Glomerular endothelial cell (primary cell): ENCODE measurements at places on chromosomes 7 and 10.

- DNase-seq: no peak
Measured at GRCh38 chr7:36979810-36980248, 255.5 kb upstream of the AOAH start.

GRCh38 chr7:17325364-17325763 is 26.9 kb downstream of the AHR start:
- DNase-seq: no peak

DNA sequence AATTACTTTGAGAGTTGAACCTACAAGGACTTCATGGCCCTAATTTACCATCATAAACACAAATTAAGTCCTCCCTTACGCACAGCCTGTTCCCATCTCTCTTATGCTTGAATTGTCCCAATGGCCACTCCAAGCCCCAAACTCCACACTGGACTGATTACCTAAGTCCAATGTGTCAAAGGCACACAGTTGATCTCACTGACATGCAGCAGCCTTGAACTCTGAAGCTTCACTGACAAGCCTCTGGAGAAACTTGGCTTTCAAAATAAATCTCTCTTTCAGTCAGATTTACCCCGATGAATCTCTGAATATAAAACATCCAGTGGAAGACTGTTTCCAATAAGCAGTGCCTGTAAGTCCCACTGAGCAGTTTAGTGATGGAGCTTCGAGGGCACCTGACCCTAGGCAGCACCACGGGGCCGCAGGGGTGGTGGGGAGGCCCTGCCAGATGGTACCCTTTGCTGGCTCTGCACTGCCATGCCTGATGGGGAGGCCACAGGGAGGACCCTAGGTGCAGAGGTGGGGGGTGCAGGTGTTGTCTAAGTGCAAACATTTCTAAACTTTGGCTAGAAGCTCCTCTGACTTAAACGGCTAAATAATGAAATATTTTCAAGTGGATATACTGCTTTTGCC is 3.3 kb upstream of the MAT1A start:
- no peak for DNase-seq

- DNase-seq: no peak
Measured at GRCh38 chr7:46990761-46991160, 591.1 kb downstream of the TNS3 start.

DNA sequence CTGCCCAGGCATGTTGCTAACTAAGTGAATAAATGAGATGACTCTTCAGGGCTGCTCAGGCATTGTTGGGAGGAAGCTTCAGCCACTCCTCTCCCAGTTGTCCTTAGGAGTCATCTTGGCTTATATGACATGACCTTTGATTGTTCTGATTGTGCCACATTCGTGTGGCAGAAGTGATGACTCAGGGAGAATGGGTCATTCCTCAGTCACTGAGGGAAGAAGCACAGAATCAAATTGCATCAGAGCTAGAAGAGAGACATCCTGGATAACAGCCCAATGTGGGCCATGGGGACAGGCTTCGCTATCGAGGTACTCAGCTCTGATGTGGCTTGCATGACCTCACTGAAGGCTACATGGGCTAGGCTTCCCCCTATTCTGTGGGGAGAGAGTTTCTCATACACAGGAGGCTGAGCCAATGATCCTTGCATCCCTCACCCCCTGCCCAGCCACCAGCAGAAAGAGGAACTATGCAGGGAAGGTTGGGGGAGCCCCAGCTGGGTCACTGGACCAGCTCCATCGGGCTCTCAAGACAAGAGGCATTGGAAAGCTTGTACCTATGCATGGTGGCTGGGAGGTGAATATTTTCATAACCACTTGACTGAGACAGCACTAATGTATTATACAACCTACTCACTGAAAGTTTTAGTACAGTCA is 6.0 kb upstream of the HMX3 start:
- no peak for DNase-seq

- no peak for DNase-seq
Measured at GRCh38 chr7:22666732-22667131, 60.3 kb upstream of the IL6 start.

- no peak for DNase-seq
Measured at GRCh38 chr7:88398459-88398858, 91.8 kb upstream of the STEAP4 start.

DNA sequence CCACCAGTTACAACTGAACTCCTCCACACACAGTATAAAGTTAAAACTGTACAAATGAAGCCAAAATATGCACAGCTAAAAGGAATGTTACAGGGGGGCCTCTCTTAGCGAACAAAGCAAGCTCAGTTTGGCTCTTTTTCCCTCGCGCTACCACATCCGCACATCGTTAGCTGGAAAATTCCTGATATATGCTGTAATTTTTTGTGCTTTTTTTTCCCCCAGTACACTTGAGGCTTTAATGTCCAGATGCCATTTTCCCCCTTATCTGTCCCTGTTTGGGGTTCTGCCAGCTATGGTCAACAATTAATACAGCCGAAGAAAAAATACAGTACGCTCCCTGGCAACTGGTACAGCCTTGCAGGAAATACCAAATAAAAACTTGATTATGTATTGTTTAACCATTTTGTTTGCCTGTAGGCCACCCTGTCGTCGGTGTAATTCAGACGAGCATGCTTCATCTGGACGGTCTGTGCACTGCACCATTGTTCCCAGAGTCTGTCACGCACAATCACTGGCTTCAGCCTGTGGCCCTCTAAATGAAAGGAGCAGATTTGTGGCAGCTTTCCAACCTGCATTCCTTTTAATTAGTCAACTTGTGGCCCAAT is 108.1 kb upstream of the FAM133B start:
- DNase-seq: peak; percentile 87

DNA sequence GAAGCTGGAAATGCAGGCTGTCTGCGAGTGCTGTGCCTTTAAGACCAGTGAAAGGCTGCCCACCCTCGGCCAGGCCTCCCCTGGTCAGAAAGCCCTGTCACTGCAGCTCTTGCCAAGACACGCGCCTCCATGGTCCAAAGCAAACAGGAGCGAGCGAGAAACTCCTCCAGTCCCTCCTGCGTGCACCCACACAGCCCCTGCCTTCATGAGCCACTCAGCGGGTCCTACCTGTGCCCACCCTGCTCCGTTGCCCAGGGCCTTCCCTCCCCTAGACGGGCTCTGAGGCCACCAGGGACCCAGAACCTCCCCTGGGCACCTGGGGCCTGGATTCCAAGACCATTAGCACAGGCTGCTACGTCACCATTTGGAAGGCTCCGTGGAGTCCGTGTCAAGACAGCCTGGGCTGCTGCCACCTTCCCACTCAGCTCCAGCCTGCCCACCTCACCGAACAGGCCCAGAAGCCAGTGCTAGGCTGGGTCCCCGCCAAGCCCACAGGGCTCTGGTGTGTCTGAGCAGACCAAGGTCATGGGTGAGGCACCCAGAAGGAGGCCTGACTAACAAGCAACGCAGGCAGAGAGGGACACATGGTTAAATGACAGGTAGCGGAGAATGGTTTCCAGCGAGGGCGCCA is 144.5 kb downstream of the NEURL1 start:
- DNase-seq: no peak

DNA sequence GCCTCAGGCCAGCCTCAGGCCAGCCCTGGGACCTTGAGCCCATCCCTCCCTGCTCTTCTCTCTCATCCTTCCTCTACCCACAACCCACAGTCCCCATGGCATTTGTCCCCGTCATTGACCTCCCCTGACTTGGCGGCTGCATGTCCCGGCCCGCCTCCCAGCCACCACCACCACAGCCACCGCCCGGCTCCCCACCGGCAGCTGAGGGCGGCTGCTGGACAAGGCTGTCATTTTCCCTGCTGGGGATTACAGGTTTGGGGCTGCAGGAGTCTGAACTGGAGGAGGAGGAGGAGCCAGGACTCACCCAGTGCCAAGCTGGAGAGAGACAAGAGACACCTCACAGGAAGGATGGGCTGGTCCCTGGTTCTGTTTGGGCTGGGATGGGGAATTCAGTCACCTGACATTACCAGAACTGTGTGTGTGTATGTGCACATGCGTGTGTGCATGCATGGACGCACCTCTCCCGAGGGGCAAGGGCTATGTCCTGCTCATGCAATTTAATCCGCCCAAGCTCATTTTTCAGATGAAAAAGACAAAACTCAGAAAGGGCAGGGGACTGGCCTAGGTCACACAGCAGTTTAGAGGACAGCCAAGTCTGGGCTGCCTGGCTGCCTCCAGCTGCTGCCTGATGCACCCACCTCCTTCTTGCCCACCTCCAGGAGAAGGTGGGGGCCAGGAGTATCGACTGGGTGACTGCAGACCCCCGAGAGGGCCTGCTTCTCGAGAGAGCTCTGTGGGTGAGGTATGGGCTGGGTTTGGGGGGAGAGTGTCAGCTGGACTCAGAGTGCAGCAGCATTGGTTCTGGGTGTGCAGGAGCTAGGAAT is 113.1 kb downstream of the ZMIZ1 start:
- no peak for DNase-seq

- no peak for DNase-seq
Measured at GRCh38 chr7:24812305-24812945, 55.2 kb upstream of the GSDME start.

GRCh38 chr7:153091477-153091876 is 331.9 kb downstream of the ACTR3B start:
- DNase-seq: no peak

GRCh38 chr7:42359946-42360345 is 122.9 kb upstream of the GLI3 start:
- no peak for DNase-seq

DNA sequence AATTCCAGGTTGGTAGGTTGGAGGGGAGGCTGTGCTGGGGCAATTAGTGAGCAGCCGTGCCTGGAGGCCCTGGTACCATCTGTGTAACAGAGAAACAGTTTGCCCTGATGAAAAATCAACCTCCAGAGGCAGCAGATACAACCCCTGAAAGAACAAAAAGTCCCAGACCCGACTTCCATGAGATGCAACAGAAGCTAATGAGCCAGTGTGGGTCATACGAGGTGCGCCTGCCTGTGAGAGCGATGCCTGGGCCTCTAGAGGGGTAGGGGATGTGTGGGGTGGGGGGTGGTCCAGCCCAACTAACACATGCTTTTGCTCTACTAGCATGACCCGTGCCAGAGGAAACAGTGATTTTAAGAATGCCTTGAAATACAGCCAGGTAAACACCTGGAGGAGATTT is 39.3 kb downstream of the CELF2 start:
- DNase-seq: no peak

DNA sequence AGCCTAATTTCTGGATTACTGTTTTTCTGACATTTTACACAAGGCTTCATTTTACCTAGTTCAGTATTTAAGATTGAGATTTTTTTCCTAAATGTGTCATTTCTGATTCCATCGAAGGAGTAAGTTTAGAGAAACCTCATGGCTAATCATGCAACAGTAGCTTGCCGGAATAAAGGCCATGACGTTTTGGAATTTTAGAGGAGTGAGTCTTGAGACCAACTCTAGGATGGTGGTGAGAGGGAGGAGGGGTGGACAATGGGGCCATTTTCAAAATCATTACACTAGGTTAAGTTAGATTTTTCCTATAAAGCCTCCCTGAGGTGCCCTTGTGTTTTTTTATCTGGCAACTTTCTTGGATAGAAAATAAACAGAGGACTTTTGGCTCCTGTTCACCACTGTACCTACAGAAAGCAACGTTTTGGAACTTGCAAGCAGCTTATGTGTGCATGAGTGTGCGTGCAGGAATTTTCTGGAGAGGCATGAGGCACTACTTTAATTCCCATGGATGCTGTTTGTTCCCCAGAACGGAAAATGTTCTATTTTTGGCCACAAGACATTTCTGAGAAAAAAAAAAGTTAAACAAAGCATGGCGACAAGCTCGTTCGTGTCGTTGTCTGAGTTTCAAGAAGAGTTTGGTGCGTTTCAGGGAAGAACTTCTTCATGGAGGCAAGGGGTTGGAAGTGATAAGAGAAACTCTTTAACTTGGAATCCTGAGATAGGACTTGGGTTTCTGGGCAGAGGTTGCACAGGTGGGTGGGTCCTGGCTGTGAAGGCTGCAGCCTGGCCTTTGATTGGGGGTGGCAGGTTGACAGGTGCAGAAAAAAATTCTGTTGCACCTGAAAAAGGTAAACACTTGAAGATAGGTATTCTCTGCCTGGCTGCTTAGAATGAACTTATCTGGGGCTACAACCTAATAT is 178.1 kb downstream of the PTEN start:
- no peak for DNase-seq

DNA sequence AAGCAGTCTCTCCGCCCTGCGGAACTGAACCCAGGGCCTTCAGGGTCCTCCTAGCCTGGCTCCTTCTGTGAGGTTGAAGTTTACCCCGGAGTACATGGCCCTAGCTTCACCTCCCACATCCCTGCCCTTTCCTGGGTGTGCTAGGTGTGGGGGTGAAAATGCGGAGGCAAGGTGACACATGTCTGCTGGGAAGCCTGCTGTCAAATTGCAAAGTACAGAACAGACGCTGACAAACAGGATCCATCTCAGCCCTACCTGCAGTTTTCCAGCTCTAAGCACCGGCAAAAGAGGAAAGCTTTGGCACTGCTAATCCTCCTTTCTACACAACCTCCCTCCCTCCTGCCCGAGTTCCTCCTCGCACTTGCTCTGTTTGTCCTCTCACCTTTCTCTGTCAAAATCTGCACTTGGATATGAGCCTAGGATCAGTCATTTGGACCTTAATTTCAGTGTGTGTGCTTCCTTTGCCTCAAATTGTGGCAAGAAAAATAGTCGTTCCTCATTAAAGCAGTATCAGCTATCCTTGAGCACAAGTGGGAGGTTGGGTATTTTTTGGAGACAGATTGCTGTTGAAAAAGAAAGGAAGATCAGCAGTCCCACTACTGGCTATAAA is 14.4 kb upstream of the GPR15LG start:
- no peak for DNase-seq

DNA sequence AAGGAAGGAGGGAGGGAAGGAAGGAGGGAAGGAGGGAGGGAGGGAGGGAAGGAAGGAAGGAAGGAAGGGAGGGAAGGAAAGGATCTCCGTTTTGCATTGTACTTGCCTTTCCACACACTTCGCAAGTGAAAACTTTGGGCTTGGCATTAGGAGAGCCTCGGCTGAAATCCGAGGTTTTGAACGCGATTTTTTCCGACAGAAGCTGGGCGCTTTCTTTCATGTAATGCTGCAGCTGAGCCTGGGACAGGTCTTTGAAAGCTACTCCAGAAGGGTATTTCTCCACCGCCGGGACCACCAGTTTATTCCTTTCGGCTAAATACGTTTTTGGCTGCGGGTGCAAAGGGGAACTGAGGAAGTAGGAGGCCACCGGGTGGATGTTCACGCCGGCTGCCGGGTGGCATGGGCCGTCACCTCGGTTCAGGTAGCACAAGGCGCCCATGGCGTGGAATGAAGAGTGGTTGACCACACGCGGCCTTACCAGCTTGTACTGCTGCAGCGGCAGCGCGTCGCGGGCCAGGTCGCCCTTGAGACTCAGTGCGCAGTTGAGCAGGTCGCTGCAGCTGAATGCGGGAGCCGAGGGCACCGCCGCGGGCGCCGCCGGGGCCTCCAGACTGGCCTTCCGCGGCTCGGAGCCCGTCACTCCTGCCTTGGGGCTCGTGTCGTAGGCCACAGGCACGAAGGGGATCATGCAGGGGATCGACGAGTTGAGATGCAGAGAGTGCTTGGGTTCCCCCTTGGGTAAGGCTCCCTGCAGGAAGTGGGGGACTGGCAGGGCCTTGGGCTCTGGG is 825 bp downstream of the FEZF1 start:
- no peak for DNase-seq

DNA sequence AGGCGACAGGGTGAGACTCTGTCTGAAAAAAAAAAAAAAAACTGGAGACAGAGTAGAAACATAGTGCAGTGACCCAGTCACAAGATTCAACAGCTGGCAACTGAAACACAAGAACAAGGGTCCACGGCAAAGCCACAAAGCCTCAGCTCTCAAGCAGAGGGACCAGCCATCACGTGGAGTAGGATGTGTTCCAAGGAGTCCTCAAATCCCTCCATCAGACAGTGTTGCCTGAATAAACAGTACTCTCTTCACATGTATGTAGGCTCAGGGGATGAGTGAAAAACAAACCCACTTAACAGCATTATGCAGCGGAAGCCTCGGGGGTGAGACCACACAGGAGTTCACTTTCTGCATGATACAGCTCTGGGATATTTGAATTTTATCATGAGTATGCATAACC is 62.0 kb downstream of the SLIT1 start:
- no peak for DNase-seq
